ENCODE measurements at places on chromosomes 5 and 9.
A peak's percentile ranks its signal among the peaks of the same experiment; 100 is the strongest.

DNA sequence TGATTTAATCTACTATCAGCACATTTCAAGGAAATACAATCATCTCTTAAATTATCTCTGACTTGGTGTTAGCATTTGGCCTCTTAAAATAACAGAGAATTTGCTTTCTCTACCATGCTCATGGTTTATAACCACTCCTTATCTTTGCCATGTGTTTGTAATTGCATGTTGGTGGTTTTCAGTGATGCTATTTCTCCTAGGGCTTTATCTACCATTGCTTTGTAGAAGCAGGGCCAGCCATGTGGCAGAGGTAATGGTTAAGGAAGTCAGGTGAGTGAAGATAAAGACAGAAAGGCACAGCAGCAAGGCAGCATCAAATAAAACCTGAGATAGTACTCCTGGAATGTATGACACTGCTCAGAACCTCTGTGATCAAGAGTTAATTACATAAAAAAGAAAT lies 206.2 kb downstream of the FER start:
- DNase-seq, result no peak

DNA sequence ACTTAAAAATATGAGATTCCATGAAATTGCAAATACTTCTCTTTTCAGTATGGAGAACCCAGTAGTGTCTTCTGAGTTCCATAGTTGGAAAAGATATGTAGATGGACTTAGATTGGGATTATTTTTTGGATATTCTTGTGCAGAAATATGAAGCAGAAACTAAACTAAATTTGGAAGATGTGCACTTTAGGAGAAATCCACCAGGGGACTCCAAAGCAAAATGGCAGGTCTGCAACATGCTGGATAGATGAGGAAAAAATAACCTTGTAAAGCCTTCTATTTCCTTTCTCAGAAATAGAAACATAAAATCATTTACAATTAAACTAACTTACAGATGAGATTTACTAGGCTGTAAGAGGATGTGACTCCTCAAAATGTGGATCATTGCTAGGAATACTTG lies 49.2 kb upstream of the MINAR2 start:
- no peak for DNase-seq

GRCh38 chr9:137317021-137317717 lies 15.1 kb upstream of the NRARP start:
- DNase-seq, result no peak

DNA sequence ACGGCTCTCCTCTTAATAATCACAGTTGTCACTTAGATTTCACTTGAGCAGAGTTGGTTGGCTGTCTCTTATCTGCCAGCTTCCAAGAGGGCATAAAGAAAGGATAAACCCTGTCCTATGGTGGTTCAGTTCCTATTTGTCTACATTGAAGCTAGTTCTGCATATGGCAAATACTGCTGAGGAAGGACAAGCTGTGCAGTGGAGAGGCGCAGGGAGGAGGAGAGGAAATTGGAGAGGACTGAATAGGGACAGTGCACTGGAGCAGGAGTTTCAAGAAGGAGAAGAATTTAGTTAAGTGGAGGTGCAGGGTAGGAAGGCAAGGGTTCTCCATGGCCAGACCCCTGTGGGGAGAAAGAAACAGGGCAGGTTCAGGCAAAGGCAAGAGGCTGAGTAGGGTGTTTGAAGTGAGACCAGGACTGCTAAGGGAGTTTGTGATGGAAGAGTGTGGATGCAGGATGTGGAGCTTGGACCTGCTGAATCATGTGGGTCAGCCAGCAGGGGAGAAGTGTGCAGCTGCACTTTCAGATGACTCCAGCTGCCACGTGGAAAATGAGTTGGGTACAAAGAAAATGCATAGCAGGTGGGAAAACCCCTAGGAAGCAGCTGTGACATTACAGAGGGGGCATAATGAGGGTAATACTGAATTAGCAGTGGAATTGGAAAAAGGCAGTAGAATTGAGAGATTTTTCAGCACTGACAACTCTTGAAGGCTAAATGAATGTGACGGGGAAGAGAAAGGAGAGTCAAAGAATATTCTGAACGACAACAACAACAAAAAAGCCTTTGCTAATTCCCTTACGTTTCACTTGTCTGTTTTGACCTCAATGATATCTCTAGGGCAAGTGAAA lies 66.8 kb downstream of the MAMDC2 start:
- peak; percentile 65 for DNase-seq

DNA sequence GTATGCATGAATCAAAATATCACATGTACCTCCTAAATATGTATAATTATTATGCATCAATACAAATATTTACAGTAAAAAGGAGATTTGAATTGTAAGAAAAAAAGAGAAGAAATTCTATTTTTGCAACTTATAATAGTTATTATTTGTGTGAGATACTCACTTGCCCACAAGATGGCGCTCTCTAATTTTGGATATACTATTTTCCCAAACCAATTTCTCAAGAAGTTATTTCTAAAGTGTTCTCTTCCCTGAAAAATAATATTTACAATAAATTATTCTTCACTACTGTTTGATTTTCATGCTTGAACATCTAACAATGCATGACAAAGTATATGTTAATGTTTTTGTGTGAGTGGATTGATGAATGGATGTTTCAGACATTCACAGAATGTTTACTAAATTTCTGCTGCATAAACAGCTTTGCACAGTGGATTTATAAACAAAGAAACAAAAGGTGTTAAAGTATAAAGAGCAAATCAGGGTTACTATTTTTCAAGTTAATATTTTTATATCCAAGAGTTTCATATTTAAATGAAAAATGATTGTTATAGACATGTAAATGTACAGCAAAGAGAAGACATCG lies 503.4 kb downstream of the PDE4D start:
- DNase-seq, result no peak

DNA sequence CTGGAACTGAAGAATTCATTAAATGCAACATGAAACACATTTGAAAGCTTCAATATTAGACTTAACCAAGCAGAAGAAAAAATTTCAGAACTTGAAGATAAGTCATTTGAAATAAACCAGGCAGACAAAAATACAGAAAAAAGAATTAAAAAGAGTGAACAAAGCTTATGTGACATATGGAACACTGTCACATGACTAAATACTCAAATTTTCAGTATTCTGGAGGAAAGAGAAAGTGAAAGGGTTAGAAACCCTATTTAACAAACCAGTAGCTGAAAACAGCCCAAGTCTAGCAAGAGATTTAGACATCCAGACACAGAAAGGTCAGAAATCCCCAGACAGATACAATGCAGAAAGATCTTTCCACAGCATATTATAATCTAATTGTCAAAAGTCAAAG lies 37.1 kb upstream of the SH3TC2 start:
- DNase-seq, result no peak

GRCh38 chr5:123438244-123438643 lies 15.0 kb upstream of the CEP120 start:
- DNase-seq, result no peak

- no peak for DNase-seq
Observed at GRCh38 chr9:122347348-122348287, 23.2 kb upstream of the PTGS1 start.

GRCh38 chr9:81687521-81688261 lies 1.7 kb downstream of the TLE1 start:
- no peak for DNase-seq

GRCh38 chr5:39426051-39426745 lies 1.4 kb upstream of the DAB2 start:
- DNase-seq, result no peak

- DNase-seq, result no peak
Observed at GRCh38 chr9:87310827-87311523, 186.7 kb upstream of the DAPK1 start.

- DNase-seq, result no peak
Observed at GRCh38 chr5:66945389-66946349, 250.9 kb downstream of the CD180 start.

All from NCI-H2081 treated with DMSO at 0.1 percent for 48 hours (cell line).